ENCODE measurements at places on chromosomes 4 and X. TPM values are rescaled to one million over a fixed set of nuclear protein-coding genes. Genes with fewer than 3 reads are reported as not detected.

The SLC16A2 gene
- 64.2 TPM for polyA plus RNA-seq

DNA sequence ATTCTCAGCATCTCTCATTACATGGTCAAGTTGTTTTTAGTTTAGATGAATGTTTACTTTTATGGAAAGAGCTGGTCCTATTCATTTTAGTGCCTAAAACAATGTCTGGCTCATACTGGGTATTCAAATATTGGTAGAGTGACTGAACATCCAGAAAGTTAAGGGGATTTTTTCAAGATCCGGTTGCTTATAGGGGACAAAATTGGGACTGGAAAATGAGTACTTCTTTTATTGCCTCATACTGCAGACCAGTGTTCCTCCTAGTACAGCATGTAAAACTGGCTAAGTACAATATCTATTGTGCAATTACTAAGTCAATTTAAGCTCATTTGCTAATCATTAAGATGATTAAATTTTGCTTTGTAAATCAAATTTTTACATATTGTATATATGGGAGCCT, 13.9 kb downstream of the RP2 start:
- no peak for DNase-seq

- DNase-seq: no peak
Observed at GRCh38 chr4:45241976-45242375, 515.6 kb upstream of the GNPDA2 start.

The KCNIP4 gene
- polyA plus RNA-seq: 12.1 TPM

- no peak for DNase-seq
Observed at GRCh38 chr4:4440333-4441061, 53.6 kb downstream of the NSG1 start.

- no peak for DNase-seq
Observed at GRCh38 chr4:140219567-140219966, 65.6 kb upstream of the MAML3 start.

DNA sequence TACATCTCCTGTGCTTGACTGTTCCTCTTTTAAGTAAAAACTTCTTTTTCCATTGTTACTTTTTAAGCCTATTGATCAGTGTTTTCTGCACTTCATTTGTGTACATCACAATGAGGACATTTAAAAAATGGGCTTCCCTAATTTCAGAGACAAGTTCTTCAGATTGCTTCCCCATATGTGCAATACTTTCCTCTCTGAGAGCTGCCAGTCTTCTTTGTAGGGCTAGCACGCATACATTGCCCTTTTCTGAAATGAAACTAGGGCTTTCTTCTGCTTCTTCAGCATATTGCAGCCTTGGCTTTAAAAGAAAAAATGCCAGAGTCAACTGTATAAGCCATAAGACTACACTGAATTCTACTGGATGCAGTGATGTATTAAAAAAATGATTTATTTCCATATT, 37.8 kb downstream of the FAT4 start:
- no peak for DNase-seq

The HSFX3 gene
- polyA plus RNA-seq: not detected

DNA sequence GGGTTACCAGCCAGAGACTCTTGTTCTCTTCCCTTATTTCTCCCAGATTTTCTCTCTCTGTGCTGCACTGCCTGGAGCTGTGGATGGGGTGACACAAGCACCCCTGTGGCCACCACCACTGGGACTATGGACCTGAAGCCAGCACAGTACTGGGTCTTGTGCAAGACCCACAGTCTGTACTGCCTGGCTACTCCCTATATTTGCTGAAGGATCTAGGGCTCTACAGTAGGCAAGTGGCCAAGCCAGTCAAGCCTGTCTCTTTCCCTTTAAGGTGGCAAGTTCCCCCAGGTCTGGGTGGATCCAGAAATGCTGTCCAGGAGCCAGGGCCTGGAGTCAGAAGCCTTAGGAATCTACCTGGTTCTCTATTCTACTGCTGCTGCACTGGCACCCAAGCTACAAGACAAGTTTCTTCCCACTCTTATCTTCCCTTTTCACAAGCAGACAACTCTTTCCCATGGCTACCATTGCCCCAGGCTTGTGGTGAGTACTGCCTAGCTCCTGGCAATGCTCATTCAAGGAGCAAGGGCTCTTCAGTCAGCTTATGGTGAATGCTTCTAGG, 28.4 kb upstream of the CT47A1 start:
- DNase-seq: no peak

DNA sequence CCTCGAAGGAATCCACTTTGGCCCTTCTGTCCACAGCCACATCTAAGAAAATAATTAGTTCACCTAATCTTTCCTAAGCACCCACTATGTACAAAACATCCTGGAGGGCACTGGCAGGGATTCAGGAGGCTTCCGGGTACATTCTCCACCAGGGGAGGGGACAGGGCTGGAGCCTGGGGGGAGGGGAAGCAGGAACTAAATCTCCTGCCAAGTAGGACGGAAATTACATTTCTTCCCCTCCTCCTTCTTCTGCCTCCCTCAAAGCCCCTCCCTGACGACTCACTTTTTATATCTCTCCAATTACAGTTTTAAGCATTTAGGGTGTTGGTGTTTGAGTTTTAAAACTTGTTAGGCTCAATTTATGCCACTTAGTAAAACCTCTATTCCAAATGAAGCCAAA, 203.1 kb downstream of the BCOR start:
- DNase-seq: no peak

- no peak for DNase-seq
Observed at GRCh38 chr4:102608190-102608589, 107.0 kb downstream of the NFKB1 start.

DNA sequence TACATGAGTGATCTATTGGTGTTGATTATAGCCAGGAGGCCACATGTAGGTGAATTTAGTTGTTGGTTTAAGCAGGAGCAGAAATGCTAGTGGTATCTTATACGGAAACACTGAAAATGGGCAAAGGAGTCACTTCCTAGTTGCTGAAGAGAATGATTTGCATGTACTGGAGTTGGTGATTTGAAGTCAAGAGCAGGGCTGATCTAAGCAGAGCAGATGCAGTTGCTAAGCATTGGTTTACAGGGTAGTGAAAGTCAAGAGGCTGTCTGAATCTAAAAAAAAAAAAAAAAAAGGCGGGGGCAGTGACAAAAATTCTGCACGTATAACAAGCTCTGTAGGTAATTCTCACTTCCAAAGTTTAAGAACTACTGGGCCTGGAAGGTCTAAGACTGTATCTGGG, 90.4 kb upstream of the HPRT1 start:
- DNase-seq: no peak

GRCh38 chr4:20456407-20456806, 204.7 kb downstream of the SLIT2 start:
- no peak for DNase-seq

- no peak for DNase-seq
Observed at GRCh38 chr4:109989618-109990017, 76.9 kb downstream of the EGF start.

DNA sequence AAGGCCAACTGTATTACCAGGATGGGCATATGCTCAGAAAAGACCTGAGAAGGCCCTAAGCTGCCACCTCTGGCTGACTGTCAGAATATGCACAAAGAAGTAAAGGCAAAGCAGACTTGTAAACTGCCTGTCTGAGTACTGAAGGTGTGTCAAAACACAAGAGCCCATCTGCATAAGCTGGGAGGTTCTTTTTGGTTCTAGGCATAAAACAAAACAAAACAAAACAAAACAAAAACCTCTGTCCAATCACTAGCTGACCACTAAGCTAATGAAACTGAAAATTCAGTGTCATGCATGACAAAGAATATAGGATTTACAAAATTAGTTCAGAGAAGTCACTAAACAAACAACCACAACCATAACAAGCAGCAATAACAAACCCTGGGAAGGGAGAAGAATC, 20.6 kb downstream of the SH3D19 start:
- no peak for DNase-seq

- no peak for DNase-seq
Observed at GRCh38 chrX:66012094-66012534, 27.8 kb downstream of the VSIG4 start.

GRCh38 chrX:80751456-80751855, 58.2 kb downstream of the BRWD3 start:
- DNase-seq: no peak

DNA sequence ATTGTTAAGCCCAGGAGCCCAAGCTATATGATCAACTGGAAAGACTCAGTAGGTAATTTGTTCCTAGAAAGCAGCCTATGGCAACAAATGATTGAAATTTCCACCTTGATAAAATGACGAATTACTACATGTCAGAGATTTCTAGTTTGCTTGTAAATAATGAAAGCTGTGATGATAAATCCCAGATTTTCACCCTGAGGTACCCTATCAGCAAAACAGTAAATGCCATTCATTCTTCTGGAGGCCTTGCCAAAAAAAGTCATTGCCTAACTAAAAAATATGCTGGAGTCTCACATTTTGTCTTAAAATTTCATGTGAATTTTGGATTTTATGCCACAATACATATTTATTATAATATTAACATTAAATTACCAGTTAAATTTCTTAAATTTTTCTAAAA, 71.3 kb downstream of the PPEF2 start:
- DNase-seq: no peak

DNA sequence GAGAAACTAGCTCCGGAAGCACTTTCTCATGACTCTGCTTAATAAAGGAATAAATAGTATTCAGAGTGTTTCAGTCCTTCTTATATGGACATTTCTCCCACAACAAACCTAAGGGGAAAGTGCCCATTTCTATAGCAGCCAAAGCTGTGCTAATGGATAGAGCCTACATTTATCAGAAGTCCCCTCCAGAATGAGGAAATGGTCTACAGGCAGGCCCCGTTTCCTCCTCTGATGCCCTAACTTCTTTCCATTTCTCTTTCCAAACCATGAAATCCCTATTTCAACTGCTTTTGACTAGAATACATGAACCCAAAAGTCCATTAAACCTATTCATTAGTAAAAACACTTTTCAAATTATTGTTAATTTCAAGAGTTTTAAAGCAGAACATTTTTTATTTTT, 4.5 kb downstream of the ACSL1 start:
- DNase-seq: no peak

GRCh38 chr4:71189471-71189870, 149.3 kb upstream of the SLC4A4 start:
- DNase-seq: no peak

The DCAF8L1 gene
- not detected for polyA plus RNA-seq

The TRPC3 gene
- 0.78 TPM for polyA plus RNA-seq

The FAM149A gene
- polyA plus RNA-seq: 57.3 TPM

The USP51 gene
- polyA plus RNA-seq: 12.3 TPM

DNA sequence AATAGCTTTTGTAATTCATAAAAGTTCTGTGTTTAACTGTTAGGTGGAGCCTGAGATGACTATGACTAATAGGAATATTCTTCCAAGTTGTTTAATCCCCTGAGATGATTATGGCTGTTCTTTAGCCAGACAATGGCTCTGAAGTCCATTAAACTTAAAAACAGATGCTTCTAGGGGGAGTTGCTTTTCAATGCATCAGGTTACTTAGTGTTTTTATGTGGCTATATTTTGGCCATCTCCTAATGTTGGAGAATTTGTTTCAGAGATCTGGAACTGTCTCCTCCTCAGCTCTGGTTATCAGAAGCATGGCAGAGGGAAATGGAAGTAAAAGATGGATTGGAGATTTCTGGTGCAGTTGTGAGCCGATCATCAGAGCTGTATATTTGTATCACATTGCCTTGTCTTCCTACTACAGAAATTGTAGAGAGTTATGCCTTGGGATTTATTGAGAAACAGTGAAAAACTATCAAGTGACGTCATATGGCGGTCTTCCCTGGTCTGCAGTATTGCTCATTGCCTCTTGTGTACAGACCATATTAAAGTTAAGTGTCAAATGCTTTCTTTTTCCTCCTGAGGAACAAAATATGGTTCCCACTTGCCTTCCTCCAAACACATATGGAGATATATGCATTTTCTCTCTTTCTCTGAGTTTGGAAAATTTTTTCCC, 29.8 kb downstream of the SGMS2 start:
- no peak for DNase-seq

DNA sequence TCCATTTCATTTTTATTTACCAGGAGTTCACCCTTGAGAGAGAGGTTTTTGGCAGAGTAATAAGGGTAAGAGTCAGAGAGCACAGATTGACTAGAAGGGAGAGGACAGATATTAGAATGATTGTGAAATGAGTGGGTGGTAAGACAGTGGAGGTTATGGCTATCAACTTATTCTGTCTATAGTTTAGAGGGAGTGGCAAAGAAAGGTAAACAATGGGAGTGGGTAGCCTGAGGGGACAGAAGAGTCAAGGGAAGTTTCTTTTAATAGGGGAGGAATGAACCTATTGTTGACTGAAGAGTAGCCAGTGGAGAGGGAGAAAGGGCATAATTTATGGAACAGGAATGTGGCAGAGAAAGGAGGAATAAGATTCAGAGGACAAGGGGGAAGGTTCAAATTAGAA, 186.5 kb upstream of the NRK start:
- no peak for DNase-seq

- no peak for DNase-seq
Observed at GRCh38 chrX:118115953-118116712, 477 bp downstream of the KLHL13 start.

Data from left renal pelvis (tissue), 4 donors.